ENCODE measurements at places on chromosomes 13 and 19.

- no peak for DNase-seq
Observed at GRCh38 chr13:68719815-68720214, 1387.8 kb upstream of the ATXN8OS start.

GRCh38 chr13:51154029-51154555 lies 43.0 kb upstream of the C13orf42 start:
- no peak for DNase-seq

DNA sequence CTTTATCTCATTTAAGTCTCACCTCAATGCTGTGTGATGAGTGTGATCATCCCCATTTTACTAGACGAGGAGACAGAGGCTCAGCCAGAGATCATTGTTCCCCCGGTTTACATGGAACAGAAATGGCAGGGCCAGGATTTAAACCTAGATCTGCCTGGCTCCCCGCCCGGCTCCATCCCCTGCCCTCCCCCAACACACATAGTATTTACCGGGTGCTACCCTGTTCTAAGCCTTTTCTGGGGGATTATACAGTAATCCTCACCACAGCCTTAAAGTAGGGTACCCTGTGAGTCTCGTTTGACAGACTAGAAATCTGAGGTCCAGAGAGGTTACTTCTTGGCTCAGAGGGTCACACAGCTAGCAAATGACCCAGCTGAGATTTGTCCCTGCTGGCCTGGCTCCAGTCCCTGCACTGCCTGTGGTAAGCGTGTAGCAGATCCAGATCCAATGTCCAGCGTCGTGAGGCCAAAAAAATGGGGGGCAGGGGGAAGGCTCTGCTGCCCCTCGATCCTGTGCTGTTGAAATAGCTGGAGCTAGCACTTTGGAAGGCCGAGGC lies 3.8 kb upstream of the KLC3 start:
- DNase-seq, result no peak

DNA sequence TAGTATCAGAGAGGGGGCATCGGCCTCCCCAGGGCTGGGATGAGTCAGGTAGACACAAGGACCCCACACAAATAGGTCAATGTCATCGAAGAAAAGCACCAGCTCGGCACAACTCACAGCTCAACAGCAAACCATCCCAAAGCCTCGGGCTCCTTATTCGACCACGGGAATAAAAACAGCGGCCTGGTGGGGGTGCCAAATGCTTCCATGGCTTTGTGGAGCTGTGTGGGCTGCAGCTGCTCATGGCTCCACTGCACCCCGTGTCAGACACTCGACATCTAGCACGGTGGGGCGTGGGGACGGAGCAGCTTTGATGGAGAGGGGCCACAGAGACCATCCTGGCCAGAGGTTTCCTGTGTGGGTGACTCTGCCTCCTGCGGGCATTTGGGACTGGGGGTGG lies 212.5 kb upstream of the SOX1 start:
- no peak for DNase-seq

DNA sequence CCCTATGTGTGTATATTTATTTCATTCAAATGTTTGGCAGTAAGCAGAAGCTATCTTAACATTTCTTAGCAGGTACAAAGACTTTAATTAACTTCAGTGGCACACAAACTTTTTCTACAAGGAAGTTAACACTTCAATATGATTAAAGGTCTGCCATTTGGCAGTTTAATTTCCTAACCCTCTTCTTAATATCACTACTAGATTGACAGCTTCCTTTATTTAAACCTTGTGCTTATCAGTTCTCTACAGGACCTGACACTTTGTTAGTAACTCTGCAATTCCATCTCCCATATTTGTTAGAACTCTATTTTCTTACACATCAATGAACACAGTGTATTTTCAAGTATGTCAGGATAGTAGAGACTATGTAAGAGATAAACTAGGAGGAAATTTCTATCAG lies 152.4 kb upstream of the ATXN8OS start:
- DNase-seq, result no peak

- DNase-seq, result no peak
Observed at GRCh38 chr19:3467437-3468198, 12.7 kb downstream of the SMIM24 start.

DNA sequence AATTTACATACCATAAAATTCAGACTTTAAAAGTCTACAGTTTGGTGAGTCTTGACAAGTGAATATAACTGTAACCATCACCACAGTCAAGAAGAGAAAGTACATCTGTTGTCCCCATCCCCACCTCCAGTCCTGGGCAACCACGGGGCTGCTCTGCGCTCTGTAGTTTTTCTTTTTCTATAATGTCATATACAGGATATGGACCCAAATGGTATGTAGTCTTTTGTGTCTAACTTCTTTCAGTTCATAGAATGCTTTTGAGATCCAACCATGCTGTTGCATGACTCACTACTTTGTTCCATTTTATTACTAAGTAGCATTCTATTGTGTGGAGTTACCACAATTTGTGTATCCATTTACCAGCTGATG lies 103.9 kb downstream of the DOCK9 start:
- no peak for DNase-seq
